ENCODE measurements at places on chromosomes 1 and 21. TPM values are rescaled to one million over a fixed set of nuclear protein-coding genes. Genes with fewer than 3 reads are reported as not detected.

DNA sequence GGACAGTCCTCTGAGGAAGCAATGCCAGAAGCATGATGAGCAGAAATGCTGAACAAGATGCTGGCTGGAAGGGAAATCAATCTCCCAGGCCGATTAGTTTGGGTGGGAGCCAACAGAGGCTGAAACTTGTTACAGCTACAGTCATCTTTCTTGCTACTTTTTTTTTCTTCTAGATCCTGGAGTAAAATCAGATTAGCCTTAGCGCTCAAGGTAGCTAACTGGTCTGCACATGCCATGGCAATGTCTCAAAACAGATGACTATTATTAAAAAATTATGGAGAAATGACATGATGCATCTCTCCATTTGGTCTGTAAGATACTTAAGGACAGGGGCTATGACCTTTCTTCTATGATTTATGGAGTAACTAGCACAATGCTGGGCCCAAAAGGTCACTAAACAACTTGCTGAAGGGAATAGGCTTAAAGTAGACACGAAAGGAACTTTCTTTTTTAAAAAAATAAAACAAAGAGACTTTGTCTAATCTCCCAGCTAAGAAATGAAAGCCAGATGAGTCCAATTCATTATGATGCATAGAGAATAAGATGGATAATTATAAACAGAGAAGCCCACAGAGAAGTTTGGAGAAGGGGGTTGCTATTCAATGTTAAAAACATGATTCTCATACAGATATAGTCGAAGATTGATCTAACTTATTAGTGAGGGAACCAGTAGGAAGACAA, 42.5 kb downstream of the UTP25 start:
- DNase-seq: no peak

PIGV gene
- 4.5 TPM for total RNA-seq

DNA sequence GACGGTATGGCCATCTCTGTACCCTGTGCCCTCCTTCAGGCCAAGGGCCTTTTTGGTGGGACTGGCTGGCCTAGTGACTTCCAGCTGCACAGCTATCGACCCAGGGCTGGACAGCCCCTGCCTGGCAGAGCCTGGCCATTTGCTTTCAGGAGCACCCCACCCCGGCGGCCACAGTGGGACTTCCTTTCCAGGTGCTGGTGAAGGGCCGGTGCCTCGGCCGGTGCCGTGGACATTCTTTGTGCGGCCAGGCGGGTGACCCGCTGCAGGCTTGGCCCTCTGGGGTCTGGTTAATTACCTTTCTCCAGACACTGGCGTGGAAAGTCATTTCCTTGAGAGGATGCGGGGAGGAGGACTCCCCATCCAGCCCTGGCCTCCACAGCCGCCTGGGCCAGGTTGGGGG, 50.1 kb downstream of the PRDM16 start:
- no peak for DNase-seq

DNA sequence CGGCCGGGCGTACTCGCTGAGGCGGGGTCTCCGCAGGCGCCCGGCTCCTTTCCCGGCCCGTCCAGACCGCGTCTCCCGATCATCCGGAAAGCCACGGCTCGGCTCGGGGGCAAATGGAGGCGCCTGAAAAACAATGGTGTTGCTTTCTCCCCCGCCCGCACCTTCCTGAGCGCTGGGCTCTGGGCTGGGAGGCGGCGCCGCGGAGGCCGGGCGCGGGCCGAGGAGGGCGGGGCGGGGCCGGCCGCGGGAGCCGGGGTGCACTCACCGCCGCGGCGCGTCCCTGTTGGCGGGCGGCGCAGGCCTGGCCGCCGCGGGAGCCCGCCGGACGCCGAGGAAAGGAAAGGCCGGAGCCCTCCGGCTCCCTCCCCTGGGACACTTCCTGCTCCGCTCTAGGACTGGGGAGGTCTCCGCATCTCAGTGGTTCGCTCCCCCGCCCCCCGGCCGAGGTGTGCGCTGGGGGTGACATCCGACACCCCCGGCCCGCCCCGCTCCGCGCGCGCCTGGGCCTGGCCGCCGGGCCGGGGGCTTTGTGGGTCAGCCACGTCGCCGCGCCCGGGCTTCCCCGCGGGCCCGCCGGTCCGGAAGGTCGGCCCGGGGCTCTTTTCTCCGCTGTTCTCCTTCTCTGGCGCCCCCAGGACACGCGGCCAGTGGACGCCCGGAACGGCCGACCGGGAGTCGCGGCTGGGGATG, at the start of gene ZNF496:
Gene ZNF496, minus strand, starts transcription at position 343 of the 690 bp plus-strand sequence. CDS start 2,289 bp downstream, outside the sequence.
- DNase-seq: peak; percentile 88

DNA sequence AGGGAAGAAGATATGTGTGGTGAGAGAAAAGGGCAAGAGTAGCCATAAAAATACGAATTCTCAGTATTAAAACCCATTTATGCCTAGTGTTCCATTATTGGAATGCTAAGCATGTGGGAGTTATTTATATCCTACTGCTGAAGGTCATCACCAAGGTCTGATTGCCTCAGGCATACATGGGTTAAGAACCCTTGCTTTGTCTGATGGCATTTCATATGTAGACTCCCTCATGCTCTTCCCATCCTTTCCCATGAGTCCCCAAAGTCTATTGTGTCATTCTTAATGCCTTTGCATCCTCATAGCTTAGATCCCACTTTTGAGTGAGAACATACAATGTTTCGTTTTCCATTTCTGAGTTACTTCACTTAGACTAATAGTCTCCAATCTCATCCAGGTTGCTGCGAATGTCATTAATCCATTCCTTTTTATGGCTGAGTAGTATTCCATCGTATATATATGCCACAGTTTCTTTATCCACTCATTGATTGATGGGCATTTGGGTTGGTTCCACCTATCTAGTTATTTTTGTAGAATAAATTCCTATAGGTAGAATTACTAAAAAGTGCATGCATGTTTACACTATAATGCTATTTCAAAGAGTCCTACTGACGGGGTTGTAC, 172.5 kb downstream of the DYRK1A start:
- DNase-seq: no peak

DNA sequence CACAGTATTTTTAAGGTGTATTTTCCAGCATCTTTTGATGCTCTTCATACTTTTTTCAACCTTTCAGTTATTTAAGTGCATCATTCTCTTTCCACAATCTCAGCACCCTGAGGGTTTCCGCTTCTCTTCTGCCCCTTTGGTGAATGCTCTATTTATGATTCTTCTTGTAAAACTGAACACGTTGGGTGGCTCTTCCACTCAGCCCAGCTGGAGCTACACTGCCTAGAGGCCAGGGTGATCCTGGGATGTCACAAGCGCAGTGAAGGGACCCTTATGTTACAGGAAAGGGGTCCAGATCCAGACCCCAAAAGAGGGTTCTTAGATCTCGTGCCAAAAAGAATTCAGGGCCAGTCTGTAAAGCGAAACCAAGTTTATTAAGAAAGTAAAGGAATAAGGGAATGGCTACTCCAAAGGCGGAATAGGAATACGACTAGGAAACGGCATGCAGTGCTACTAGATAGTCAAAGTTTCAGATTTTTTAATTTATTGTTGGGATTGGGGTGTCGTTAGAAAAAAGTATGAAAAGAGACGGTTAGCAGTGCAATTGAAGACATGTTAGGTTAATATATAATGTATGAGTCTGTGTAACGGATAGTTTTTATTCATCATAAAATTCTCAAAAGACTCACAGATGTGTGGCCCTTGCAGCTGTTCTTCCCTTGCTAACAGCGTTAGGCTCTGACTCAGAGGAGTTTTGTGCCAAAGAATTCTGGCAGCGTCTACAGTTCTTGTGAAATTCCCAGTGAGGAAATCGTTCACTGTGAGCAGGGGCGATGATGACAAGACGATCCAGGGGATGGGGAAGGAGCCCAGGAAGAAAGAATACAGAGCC, 14.4 kb upstream of the ERVH48-1 start:
- peak; percentile 46 for DNase-seq

CROCC gene
- total RNA-seq: 7.9 TPM
